IMR-90 (cell line): ENCODE measurements at places on chromosomes 5 and 9. TPM values are rescaled to one million over a fixed set of nuclear protein-coding genes. Genes with fewer than 3 reads are reported as not detected.
A peak's percentile ranks its signal among the peaks of the same experiment; 100 is the strongest.

CBY3 gene
- total RNA-seq, result 0.18 TPM in 1 of 2 replicates, not detected in the other

PRDM9 gene
- not detected in 2 replicates for total RNA-seq

SLC22A4 gene
- 2.8 and 3.2 TPM in 2 replicates for total RNA-seq

PCDHA4 gene
- under 0.01 and 0.28 TPM in 2 replicates for total RNA-seq

SNCAIP gene
- total RNA-seq, result 19.0 and 22.5 TPM in 2 replicates

ARSI gene
- 15.0 and 15.2 TPM in 2 replicates for total RNA-seq

PCDHGB7 gene
- total RNA-seq, result 5.8 and 6.3 TPM in 2 replicates

DIPK1B gene
- 3.1 and 3.4 TPM in 2 replicates for total RNA-seq

PDE6A gene
- total RNA-seq, result not detected in 2 replicates

LCN15 gene
- total RNA-seq, result not detected in 2 replicates

GRCh38 chr5:32170303-32171151 is 3.6 kb downstream of the GOLPH3 start:
- peak; percentile 93 for DNase-seq

DNA sequence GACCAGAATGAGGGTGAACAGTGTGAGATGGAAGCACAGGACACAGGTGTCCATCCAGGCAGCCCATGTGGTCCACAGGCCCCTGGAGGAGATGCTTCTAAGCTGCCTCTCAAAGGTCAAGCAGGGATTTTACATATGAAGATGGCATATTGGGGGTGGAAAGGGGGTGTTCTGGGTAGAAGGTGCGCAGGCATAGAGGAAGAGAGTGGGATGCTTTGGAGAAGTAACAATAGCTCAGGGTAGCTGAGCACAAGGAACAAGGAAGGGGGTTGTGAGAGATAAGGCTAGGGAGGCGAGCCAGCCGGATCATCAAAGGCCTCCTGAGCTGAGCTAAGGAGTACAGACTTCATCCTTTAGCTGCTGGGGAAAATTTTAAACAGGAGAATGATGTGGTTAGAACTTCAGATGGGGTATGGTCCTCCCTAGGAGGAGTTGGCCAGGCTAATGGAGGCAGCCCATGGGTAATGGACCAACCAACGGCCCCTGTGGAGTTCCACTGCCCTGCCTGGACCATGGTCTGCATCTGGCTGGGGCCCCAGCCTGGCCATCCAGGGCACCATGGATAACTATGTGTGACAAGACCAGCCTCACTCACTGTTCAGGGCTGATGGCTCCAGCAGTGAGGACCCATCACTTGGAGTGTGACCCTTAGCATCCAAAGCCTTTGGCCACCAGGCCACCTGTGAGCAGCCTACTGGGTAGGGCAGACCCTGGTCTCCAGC is 86.8 kb upstream of the TBC1D2 start:
- no peak for DNase-seq

DNA sequence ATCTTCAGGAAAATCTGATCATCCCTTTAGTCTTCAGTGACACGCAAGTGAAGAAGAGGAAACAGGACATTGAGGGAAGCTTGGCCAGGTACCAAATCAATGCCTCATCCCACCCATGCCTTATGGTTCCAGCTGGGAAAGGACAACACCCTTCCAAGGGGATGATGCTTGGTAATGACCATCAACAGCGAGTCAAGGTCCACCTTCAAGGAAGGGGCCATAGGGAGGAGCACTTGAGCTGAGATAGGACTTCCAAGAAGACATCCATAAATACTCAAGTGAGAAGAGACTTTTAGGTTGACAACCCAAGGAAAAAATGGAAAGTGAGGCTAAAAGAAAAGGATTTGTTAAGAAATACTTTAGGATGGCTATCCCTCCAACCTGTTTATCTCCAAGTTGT is 27.1 kb upstream of the GAS1 start:
- DNase-seq, result no peak

DNA sequence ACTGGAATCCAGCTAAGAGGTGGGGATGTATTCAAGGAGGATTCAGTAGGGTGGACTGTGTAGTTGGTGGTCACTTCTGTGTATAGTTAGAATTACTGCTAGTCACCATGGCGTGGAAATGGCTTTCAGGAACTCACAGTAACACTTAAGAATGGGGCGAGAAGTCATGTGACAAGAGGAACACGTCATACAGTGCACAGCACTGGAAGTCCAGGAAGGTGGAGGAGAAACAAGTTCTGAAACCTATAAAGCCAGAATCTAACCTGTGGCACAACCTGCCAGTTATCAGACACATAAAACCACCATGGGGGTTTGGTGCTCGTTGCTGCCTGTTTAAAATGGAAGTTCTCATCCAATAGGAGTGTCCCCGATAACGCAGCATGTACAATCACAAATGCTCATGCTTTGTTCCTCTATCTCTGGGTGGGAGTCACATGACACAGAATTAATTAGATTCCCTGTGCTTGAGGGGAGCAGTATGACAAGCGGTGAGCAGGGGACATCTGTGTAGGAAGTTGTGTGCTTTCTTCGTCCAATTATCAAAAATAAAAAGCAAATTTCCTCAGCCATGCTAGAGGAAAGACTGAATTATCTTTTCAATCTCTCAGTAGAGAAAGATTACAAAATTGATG is 193.0 kb downstream of the SPOCK1 start:
- no peak for DNase-seq

- DNase-seq, result peak; percentile 35
Observed at GRCh38 chr9:36862206-36863145, 171.6 kb downstream of the PAX5 start.

DNA sequence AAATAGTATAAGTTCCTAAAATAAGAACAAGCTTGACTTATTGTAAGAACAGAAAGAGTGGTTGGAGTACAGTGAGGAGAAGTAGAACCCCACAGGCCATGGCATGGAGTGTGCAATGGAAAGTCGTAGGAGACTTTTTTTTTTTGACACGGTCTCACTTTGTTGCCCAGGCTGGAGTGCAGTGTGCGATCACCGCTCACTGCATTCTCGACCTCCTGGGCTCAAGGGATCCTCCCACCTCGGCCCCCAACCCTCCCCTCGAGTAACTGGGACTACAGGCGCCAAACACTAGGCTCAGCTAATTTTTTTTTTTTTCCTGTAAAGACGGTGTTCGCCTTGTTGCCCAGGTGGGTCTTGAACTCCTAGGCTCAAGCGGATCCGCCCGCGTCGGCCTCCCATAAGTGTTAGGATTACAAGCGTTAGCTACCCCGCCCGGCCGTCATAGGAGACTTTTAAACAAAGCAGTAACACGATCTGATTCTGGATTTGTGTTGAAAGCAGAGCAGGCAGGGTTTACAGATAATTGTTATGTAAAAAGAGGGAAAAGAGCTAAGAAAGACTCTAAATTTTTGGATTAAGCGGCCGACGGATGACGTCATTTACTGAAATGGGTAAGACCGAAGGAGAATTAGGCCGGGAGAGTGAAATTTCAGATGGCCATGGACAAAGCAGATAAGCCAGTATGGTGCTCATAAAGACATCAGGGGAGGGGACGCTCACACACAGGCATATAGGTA is 752 bp downstream of the TSTD2 start:
- peak; percentile 84 for DNase-seq

DNA sequence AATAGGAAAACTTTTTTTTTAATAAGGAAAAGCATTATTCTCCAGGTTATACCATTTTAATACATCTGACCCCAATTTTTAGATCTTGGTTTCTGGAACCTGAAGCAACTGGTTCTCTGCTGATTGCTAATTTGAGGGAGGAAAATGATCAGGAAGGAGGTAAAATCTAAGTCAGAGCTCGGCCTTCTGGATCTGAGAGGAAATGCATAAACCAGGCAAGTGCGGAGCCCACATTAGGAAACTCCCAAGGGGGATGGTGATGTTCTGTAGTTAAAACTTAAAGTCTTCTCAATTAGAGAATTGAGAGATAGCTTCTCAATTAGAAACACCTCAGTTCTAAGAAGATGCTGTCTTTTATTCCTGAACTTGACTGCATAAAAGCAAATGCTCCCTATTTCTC is 113.5 kb downstream of the TSSK1B start:
- no peak for DNase-seq

DNA sequence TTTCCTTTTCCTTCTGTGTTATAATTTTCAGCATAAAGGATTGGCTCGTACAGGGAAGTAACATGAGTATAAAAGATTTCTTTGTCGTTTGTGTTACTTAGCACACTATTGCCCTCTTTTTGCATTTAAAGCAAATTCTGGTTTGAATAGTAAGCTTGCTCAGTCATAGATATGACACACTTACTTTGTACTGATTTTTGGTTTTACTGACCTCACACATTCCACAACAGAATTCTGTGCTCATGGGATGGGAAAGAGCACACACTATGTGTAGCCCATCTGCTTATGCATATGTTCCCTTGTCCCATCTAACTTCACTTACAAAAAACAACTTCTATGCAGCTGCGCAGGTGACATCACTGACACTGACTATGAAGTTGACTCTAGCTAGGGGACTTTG is 111.9 kb upstream of the MTAP start:
- peak; percentile 79 for DNase-seq

GRCh38 chr5:90434116-90434714 is 24.7 kb upstream of the CETN3 start:
- peak; percentile 45 for DNase-seq

DNA sequence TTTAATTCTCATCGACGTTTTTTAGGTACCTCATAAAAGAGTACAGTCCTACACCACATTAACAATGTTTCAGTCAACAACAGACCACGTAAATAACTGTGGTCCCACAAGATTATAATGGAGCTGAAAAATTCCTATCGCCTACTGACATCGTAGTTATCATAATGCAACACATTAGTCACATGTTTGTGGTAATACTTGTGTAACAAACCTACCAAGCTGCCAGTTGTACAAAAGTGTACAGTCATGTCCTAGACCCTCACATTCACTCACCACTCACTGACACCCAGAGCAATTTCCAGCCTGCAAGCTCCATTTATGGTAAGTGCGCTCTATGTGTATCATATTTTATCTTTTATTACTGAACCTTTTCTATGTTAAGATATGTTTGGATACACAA is 16.8 kb downstream of the GNAQ start:
- peak; percentile 54 for DNase-seq

- DNase-seq, result peak; percentile 66
Observed at GRCh38 chr5:13501176-13501575, 443.3 kb downstream of the DNAH5 start.

- DNase-seq, result peak; percentile 93
Observed at GRCh38 chr9:4984621-4985385, at the start of gene JAK2. JAK2 (plus strand) TSS chr9:4985272; CDS start chr9:5021988, 36,716 bp downstream.

DNA sequence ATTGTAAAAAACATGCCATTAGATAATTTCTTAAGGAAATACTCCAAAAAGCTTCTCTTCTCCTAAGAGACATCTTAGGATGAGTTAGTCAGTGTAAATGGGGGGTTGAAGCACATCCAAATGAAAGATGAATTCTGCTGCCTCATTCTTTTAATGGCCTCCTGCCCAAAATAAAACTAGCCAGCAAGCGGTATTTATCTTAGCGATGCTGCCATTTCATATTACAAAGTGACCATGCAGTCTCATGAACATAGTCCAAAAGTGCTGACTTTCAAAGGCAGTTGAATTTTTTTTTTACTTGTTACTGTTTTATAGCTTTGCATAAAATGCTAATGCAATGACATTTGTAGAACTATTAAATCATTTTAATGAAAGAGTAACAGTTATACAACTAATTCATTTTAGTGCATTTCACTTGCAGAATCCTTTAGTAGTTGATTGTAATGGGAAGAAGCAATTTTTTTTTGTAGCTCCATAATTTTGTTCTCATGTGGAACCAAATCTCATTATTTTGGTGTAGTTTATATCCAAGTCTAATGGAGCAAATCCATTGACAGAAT is 151.5 kb downstream of the CAVIN4 start:
- DNase-seq, result no peak

DNA sequence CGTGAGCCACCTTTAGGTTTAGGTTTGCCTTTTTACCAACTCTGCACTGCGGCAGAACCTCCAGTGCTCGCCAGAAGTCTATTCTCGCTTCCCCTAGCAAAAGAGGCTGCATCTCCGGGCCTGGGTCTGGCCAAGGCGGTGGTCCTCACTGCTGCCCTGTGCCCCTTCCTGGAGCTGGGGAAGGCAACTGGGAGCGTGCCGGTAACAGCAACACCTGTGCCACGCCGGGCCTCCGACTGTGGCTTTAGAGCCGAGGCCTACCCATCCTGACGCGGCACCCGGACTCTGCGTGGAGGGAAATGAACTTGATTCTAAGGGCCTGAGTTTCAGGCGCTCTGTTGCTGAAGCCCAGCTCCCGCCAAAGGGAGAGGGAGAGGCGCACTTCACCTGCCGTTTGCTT is 82.4 kb upstream of the SPATA31C2 start:
- DNase-seq, result no peak

DNA sequence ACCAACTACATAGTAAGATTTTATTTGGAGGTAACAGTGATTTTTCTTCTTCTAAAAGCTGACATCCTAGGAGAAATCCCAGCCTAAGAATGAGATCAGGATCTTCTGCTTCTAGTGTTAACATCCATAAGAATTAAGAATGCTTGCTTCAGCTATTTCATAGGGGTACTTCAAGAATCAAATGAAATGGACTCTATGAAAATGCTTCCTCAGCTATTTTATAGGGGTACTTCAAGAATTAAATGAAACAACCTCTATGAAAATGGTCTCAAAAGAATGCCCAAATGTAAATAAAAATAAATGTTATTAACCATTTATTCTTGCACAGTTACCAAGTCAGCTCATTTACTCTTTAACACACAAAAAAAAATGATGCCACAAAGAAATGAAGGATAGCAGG is 31.5 kb downstream of the ZNF608 start:
- no peak for DNase-seq

DNA sequence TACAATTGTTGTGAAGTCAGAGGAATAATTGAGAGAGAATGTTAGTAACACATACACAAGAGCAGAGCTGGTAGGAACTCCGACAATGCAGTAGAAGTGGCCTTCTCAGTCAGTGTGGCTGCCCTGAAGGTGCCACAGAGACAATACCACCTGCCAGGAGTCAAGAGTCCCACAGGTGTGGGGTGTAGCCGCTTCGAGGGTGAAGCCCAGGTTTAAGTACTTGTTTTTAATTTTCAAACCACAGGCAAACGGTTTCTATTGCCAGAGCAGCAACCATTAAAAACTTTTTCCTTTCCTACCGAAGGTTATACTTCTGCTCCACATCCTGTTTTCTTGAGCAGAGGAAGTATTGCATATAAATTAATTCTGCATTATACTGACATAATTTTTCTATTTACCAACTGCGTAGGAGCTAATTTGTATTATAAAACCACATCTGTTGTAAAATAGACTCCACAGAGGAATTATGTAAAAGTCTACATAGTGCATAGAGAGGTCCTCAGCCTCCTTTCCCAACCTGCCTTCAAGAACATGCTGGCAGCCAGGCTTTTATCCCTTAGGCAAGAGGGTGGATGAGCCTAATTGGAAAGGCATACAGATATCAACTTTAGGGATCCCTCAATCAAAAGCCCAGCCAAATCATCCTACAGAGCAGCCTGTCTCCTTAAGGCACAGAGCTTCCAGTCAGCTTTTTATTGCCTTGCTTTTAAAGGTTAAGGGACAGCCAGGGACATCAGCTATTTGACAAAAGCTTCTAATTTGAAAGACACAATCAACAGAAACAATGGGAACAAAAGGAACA is 12.9 kb upstream of the ACTBL2 start:
- no peak for DNase-seq

DNA sequence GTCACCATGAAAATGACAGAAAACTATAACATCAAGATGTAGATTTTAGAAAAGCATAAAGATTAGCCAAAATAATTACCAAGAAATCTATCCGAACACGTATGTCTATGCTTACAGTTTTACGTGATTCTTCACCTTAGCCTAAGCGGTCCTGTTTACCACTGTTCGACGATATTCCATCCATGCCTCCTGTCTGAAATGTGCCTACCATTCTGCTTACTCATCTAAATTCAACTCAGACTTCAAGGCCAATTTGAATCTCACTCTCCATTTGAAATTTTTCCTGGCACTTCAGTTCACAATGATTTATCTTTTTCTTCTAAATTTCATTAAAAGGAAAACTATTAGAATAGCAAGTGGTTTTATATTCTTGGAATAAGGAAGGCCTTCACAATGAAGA is 15.4 kb downstream of the ZDHHC21 start:
- DNase-seq, result no peak

GRCh38 chr5:179805529-179806249 is 977 bp downstream of the MGAT4B start:
- no peak for DNase-seq
